ENCODE measurements at places on chromosomes 16 and 17.

DNA sequence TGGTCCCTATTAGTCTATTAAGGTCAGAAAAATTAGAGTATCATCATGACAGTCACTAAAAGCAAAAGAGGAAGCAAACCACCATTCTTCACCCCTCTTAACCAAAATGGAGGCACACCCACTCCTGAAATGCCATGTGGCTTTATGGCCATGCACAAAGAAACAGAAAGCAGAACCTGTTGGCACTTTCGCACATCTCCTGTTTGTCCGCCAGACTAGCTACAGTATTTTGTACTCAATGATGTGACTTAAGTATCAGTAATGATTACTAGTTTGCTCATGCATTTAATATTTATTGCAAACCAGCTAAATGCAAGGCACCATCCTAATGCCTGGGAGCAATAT, 70.2 kb upstream of the GNAO1 start:
- DNase-seq = no peak

GRCh38 chr16:59759296-59759695, 1025.2 kb upstream of the GOT2 start:
- DNase-seq = no peak

- no peak for DNase-seq
Measured at GRCh38 chr16:877242-878071, 76.9 kb upstream of the GNG13 start.

- DNase-seq = no peak
Measured at GRCh38 chr17:75634376-75634740, 1.1 kb downstream of the SMIM5 start.

DNA sequence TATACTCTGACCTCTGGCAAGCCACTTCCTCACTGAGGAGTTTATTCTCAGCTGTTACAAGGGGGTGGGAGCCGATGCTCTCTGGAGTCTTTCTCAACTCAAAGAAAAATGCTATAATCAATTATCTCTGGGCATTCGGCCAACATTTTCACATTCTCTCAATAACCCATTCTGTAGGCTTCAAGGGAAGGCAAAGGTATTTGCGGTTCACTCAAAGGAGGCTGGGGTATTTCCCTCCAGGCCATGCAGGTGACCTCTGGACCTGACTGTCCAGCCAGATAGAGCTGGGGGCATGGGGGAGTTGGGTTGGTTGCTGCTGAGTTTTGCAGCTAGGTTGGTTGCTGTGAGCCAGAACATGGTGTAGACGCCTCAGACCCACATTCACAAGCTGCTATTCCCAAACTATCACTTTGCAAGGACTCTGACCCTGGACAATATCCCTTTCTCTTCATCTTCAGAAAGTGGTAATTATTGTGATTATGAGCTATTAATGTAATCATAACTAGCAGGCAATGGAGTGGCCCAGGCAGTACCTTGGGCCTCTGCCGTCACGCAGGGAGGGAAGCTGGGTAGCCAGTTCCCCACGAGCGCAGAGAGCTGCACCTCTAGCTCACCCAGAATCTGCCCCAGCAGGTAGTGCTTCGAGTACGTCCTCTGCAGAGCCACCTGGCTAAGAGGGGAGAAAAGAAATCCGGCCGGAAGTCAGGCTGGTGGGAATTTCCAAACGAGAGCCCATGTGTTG, 42.1 kb downstream of the AIPL1 start:
- DNase-seq = no peak

- DNase-seq = peak; percentile 92
Measured at GRCh38 chr17:40531051-40531991, 29.9 kb upstream of the TNS4 start.
